ENCODE measurements at places on chromosomes 12 and 14.

DNA sequence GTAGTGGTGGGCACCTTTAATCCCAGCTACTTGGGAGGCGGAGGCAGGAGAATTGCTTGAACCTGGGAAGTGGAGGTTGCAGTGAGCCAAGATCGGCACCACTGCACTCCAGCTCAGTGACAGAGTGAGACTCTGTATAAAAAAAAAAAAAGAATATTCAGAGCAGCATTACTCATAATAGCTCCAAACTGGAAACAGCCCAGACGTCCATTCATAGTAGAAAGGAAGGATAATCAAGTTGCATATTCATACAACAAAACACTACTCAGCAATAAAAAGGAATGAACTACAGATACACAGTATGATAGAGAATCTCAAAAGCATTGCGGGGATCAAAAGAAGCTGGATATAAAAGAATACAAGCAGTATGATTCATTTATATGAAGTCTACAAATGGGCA, 19.1 kb downstream of the TMEM30B start:
- no peak for DNase-seq

GRCh38 chr12:76020731-76021672, 10.6 kb downstream of the PHLDA1 start:
- DNase-seq, result peak; percentile 85

- DNase-seq, result no peak
Observed at GRCh38 chr12:60052483-60052882, 456.7 kb downstream of the SLC16A7 start.

DNA sequence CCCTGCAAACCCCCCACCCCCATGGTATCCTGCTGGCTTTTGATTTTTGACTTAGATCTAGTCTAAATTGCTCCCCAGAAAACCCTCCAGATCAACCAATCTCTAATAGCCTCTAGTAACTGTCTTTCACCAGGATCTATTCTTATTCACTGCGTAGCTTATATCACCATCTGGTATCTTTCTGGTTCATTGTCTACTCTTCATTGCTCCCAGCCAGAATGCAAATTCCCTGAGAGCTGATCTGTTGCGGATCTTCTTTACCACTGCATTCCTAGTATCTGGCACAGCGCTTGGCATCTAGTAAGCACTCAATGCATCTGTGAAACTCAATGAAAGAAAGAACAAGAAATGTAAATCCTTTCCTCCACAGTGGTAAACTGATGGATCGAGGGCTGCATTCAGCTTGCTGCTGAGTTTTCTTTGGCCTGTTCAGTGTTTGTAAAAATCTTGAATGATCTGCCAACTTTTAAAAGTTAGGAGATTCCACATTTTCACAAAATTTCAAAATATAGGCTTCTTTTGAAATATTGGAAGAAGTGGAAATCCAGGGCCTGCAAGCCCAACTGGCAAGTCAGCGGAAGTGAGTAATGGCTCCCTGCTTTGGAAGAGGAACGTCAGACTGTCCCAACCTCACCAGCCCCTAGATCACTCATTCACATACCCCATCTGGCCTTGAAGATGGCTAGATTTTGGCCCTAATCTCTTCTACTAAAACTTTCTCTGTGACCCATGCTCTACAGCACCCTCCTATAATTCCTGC, 274.2 kb downstream of the SSPN start:
- no peak for DNase-seq
